Glutamatergic neuron (in vitro differentiated cells): ENCODE measurements at places on chromosomes 16 and 17.

DNA sequence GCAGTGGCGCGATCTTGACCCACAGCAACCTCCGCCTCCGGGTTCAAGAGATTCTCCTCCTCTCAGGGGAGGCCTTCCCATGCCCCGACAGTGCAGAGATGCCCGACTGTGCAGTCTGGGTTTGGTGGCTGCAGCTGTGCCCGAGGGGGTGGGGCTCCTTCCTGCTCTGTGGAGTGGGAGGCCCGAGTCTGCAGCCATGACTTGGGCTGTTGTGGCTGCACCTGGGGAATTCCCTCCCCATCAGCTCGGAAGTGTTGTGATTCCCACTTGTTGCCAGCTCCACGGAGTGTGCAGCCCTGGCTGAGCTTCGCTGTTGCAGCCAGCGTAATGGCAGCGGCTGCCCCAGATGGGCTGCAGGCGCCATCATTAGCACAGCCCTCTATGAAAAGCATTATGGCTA lies 66.4 kb upstream of the SMIM36 start:
- DNase-seq = no peak

- DNase-seq = no peak
Measured at GRCh38 chr16:85584267-85584666, 28.9 kb upstream of the GSE1 start.

- DNase-seq = no peak
Measured at GRCh38 chr17:37717627-37718323, 27.1 kb downstream of the HNF1B start.

DNA sequence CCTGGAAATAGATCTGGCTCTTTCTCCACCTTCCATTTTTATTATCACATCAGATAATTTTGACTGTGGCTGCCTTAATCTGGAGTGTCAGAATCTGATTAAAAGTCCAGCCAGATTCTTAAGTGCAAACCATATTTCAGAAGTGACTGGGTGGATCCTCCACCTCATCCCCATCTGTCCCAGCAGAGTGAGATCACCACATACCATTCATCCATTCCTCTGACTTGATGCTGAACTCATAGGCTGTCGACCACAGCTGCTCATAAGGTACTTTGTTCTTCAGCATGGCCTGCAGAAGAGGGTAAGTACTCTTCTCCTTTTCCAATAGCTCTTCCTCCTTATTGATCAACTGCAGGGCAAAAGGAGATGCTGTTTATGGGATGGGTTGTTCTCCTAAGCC lies 53.5 kb downstream of the DNAH3 start:
- DNase-seq = no peak

DNA sequence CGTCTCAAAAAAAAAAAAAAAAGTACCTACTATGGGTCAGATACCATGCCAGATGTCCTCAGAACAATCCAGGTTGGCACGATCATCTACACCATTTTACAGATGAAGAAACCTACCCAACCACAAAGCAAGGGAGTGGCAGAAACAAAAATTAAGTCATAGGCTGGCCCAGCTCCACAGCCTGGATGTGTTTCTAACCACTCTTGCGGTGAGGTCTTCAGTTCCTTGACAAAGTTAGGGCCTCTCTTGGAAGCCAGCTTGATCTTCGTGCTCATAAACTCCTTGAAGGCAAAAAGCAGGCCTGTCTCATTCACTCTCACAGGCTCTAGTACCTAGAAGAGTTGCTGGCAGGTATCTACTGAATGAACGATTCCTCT lies 6.2 kb downstream of the GGA2 start:
- DNase-seq = no peak
